Effector memory CD8-positive, alpha-beta T cell (primary cell): ENCODE measurements at places on chromosomes 1 and 21.

GRCh38 chr21:44428281-44428960 lies 26.9 kb upstream of the LRRC3 start:
- no peaks in the 10 kb centered on the region for H3K36me3 ChIP-seq
- H3K27me3 ChIP-seq: no peaks in the 10 kb centered on the region
- peak; percentile 55 for DNase-seq

GRCh38 chr1:147924813-147925212 lies 3.4 kb upstream of the GPR89B start:
- H3K27ac ChIP-seq: no peak overlapping the region
- no peaks in the 10 kb centered on the region for H3K36me3 ChIP-seq
- H3K4me1 ChIP-seq: no peaks in the 10 kb centered on the region
- no peaks in the 10 kb centered on the region for H3K27me3 ChIP-seq

DNA sequence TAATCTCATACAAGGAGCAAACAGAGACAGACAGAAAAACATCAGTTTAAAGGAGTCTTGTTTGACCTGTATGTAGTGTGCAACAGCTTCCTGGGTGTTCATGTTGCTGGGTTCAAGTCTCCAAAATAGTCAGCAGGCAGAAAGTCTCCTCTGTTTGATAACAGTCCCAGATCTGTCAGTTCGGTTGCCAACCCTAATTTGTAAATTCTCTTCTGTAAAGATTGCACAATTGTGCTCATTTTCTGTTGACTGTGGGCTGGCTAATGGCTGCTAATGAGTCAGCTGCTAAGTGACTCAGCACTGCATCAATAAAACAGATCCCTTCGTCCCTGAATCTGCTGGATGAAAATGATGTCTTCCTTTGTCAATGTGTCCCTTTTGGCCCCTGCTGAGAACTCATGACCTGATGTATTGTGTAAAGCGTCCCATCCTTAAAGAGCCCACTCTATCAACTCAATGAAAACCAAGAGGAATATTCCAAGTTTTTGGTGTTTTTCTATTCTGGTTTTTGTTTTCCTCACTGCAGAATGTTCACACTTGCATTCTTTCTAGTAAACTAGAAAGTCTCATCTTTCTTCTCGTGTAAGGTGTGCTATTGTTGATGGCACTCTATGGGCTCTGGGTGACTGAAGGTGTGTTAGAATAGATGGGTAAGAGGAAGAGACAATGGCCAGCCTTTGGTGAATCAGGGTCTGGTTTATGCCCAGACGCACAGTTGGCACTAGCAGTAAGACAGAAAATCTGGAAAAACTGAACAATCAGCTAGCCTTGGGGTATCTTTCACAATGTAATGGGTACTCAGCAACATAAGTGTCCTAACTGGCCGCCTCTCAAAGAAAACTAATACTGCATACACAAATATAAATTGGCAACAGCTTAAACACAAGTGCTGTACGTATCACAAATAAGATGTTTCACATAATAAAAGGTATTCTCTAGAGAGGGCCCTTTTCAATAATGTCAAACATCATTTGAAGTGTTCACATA lies 75.1 kb upstream of the SIPA1L2 start:
- H3K27me3 ChIP-seq: peaks cover 17% of the 10 kb centered on the region
- H3K4me3 ChIP-seq: no peak overlapping the region
- DNase-seq: no peak
- no peak overlapping the region for H3K27ac ChIP-seq

- no peaks in the 10 kb centered on the region for H3K27me3 ChIP-seq
- no peaks in the 10 kb centered on the region for H3K36me3 ChIP-seq
- DNase-seq: no peak
- peaks cover 3% of the 10 kb centered on the region for H3K4me1 ChIP-seq
- H3K27ac ChIP-seq: no peak overlapping the region
These were observed 46.4 kb upstream of the TMEM51 start for GRCh38 chr1:15107058-15107687.

GRCh38 chr21:43890042-43890441 lies 25.0 kb downstream of the AGPAT3 start:
- peaks cover 31% of the 10 kb centered on the region for H3K4me1 ChIP-seq
- no peaks in the 10 kb centered on the region for H3K27me3 ChIP-seq
- H3K27ac ChIP-seq: peak overlapping the region; percentile 22
- peaks cover 18% of the 10 kb centered on the region for H3K36me3 ChIP-seq
- DNase-seq: no peak

- H3K27me3 ChIP-seq: no peaks in the 10 kb centered on the region
- H3K27ac ChIP-seq: no peak overlapping the region
These were observed 49.7 kb downstream of the EEIG2 start for GRCh38 chr1:108609483-108610049.

DNA sequence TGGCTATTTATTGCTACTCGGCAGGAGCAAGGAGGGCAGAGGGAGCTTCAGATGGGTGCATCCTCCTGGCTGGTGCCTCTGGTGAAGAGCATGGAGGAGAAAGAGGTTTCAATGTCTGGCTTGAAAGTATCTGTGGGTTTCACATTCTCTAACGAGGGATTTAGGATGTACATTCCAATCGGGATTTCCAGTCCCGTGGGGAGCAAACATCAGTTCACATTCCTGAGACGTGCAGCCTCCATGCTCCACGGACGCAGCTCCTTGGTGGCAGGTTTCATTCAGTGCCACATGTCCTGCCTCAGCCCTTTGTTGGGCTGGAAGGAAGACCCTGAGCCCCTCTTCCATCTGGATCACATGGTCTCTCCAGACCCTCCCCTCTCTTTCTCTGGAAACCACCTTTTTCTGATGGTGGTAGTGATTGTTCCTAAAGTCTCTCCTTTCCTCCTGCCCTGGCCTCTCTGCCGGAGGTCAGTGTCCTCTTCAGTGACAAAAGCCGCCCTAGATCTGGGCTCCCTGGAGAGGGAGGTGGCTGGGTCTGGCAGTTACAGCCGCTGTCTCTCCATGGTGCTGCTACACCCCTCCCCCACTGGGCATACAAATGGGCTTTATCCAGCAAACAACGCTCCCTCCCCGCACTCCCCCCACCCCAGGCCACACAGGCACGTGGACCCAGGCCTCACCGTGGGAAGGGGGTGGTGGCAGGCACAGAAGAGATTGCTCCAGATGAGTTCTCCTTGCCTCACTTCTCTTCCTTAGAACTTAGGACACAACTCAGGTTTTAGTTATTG lies 826 bp upstream of the CA14 start:
- H3K4me3 ChIP-seq: no peak overlapping the region
- DNase-seq: no peak
- H3K4me1 ChIP-seq: peaks cover 10% of the 10 kb centered on the region
- H3K27ac ChIP-seq: peak overlapping the region; percentile 64

- DNase-seq: no peak
- H3K4me3 ChIP-seq: peak overlapping the region; percentile 77
- no peaks in the 10 kb centered on the region for H3K27me3 ChIP-seq
- peaks cover 10% of the 10 kb centered on the region for H3K36me3 ChIP-seq
- peaks cover 62% of the 10 kb centered on the region for H3K4me1 ChIP-seq
These were observed 29.3 kb downstream of the XCL2 start for GRCh38 chr1:168514455-168514854.

GRCh38 chr1:194931166-194931565 lies 1677.1 kb downstream of the KCNT2 start:
- DNase-seq: no peak
- H3K4me1 ChIP-seq: no peaks in the 10 kb centered on the region
- H3K27ac ChIP-seq: no peak overlapping the region
- no peaks in the 10 kb centered on the region for H3K27me3 ChIP-seq
- H3K4me3 ChIP-seq: no peak overlapping the region
- no peaks in the 10 kb centered on the region for H3K36me3 ChIP-seq

- H3K27me3 ChIP-seq: no peaks in the 10 kb centered on the region
- H3K36me3 ChIP-seq: no peaks in the 10 kb centered on the region
- H3K4me3 ChIP-seq: no peak overlapping the region
- no peak for DNase-seq
These were observed 1.9 kb downstream of the PLEKHA6 start for GRCh38 chr1:204357551-204358490.

DNA sequence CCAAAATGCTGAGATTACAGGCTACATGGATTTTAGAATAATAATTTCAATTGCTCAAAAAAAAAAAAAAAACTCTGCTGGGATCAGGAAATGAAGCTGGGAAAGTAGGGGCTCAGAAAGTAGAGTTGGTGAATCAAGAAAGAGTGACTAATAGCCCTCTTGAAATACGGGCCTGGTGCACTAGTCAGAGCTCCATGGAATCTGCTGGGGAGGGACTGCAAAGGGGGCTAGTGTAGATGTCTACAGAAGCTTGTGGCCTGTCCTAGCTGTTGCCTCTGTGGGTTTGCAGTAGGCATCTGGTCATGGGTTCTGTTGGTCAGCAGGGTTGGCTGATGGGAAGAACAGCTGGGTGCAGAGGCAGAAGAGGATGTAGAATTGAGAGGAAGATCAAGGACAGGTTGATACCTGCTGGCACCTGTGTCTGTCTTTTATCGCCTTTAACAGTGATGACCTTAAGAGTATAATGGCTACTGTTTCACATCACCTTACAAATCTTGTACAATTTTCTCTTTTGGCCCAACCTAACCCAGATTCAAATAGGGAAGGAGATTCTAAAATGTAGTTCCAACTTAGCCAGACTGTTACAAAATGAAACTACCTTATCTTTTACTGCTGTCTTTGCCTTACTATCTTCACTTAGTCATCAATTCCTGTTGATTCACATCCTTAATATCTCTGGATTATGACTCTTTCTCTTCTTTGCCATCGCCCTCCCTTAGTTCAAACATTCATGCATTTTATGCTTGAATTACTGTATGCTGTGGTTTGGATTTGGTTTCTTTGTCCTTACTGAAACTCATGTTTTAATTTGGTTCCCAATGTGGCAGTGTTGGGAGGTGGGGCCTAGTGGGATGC lies 126.2 kb downstream of the GIPC2 start:
- no peak overlapping the region for H3K4me3 ChIP-seq
- DNase-seq: no peak
- H3K36me3 ChIP-seq: no peaks in the 10 kb centered on the region
- no peak overlapping the region for H3K27ac ChIP-seq

- H3K27ac ChIP-seq: no peak overlapping the region
- no peak for DNase-seq
These were observed 29.6 kb downstream of the CLIC6 start for GRCh38 chr21:34698270-34699015.

DNA sequence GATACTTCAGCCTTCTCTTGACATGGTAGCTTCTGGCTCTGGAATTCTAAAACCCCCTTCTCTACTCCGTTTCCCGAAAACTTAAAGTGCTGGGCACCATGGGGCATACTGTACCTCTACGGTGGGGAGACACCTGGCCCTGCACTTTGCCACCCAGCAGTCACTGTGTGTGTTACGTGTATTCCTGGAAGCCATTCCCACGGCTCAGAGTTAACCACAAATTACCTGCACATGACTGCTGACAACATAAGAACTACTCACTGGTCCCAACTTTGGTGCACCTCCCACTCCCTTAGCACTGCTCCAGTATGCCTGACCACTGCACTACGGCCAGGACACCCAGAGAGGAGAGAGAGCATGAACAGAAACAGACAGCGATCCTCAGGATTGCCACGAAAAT lies 29.4 kb upstream of the TMPRSS2 start:
- H3K4me1 ChIP-seq: no peaks in the 10 kb centered on the region
- no peaks in the 10 kb centered on the region for H3K36me3 ChIP-seq
- H3K27ac ChIP-seq: no peak overlapping the region
- no peak for DNase-seq

DNA sequence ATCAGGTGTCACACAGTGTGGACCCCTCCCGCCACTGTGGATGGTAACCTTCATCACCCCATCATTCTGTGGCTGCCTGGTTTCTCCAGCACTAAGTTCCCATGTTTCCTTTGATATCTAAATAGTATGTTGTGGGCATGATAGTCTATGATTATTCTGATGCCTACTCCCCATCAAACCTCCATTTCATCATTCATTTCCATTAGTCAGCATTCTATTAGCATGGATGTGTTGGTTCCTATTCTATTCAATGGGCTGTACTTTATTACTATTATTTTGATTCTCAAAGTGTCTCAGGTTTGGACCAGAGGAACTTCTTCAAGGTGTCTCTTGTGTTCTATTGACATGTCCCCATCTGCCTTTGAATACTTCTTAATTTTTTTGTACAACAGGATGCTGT lies 112.0 kb downstream of the DISC1 start:
- no peaks in the 10 kb centered on the region for H3K4me1 ChIP-seq
- H3K4me3 ChIP-seq: no peak overlapping the region
- H3K27ac ChIP-seq: no peak overlapping the region
- no peaks in the 10 kb centered on the region for H3K27me3 ChIP-seq
- no peaks in the 10 kb centered on the region for H3K36me3 ChIP-seq

GRCh38 chr21:25578056-25578961 lies 29.0 kb downstream of the MRPL39 start:
- no peak overlapping the region for H3K27ac ChIP-seq
- no peak for DNase-seq
- peaks cover 15% of the 10 kb centered on the region for H3K36me3 ChIP-seq
- H3K27me3 ChIP-seq: no peaks in the 10 kb centered on the region

DNA sequence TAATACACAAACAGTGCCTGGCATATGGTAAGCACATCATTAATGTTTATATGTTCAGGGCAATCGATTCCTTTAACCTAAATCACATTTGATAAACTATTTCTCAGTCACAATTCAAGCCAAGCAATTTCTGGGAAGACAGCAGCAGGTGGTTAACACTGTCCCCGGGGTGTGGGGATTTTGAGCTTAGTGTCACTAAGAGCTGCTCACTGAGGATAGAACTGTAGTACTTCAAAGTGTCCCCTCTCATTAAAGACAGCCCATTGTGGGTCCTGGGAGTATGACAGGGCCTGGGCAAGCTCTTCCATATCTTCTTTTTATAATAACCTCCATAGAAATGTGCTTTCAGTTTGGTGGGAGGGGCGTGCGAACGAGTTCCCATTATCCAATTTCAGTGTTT lies 8.4 kb upstream of the GALNT2 start:
- no peak overlapping the region for H3K27ac ChIP-seq
- peaks cover 14% of the 10 kb centered on the region for H3K27me3 ChIP-seq
- H3K36me3 ChIP-seq: no peaks in the 10 kb centered on the region
- DNase-seq: no peak

GRCh38 chr1:13407811-13408210 lies 2.4 kb upstream of the PRAMEF20 start:
- no peak overlapping the region for H3K27ac ChIP-seq
- H3K4me3 ChIP-seq: no peak overlapping the region
- no peaks in the 10 kb centered on the region for H3K4me1 ChIP-seq
- no peak for DNase-seq
- no peaks in the 10 kb centered on the region for H3K36me3 ChIP-seq

DNA sequence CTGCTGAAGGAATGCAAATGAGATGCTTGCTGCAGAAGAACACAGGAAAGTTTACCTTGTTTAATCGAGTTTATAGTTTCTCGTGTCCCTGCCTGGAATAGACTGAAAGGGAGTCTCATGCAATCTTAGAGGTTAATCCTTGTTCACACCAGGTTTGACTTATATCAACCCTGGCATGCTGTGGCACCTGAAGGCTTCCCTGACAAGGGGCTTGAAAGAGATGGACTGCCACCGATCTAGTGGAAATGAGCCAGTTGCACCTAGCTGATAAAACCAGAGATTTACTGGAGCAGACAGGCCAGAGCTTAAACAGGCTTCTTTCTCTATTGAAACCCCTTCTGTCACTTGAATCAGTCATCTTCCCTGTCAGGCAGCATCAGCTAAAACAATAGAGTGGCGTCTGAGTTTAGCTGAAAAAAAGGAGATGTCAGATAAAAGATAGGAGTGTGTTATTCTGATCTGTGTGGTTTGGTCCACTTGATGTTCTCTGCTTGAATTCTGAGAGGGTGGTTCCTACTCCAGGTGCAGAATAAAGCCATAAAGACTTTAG lies 349.7 kb downstream of the RWDD3 start:
- no peak overlapping the region for H3K27ac ChIP-seq
- no peaks in the 10 kb centered on the region for H3K4me1 ChIP-seq
- H3K27me3 ChIP-seq: no peaks in the 10 kb centered on the region
- no peaks in the 10 kb centered on the region for H3K36me3 ChIP-seq
